Hematopoietic multipotent progenitor cell (in vitro differentiated cells): ENCODE measurements at places on chromosomes 13 and 19.

DNA sequence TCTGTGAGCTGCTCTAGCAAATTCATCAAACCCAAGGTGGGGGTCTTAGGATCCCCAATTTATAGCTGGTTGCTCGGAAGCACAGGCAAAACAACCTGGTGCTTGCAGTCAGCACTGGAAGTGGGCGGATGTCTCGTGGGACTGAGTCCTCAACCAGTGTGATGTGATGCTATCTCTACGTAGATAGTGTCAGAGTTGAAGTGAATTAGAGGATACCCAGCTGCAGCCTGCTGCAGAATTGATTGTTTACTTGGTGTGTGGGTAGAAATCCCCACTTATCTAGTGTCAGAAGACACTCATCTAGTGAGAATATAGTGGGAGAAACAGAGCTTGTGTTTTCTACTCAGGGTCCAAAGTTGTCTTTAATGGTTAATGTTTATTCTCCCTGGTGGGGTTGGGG, 63.3 kb downstream of the CBY2 start:
- DNase-seq, result no peak

GRCh38 chr13:44540761-44541434, 35.2 kb downstream of the TSC22D1 start:
- DNase-seq, result no peak

DNA sequence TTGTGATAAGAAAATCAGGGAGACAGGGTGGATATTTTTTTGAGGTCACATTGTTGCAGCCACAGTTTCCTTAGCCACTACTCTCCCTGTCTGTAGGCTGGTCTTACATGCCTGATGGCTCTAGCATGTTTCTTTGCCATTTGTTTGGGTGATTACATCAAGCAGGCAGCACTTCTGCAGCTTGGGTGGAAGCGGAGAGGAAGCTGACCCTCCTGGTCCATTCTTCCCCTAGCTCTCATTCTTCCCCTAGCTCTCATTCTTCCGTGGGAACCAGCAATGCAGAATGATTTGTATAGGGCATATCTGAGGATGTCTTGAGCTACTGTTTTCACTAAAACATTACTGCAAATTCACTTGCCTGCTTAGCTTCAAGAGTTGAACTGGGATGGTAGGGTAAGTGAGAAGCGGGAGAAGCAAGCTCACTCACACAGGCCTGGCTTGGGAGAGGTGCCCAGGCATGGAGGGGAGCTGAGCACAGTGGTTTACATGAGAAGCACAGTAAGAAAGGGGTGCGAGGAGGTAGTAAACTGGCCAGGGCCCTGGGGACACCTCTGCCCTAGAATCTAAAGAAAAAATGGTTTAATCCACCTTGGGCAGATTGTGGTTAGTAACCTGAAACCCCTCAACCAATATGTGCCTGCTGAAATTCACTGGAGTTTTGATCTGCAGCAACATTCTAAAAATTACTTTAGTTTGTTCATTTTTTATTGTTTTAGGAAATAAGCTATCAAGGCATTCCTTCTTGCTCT, 538.9 kb downstream of the RFC3 start:
- DNase-seq, result no peak

DNA sequence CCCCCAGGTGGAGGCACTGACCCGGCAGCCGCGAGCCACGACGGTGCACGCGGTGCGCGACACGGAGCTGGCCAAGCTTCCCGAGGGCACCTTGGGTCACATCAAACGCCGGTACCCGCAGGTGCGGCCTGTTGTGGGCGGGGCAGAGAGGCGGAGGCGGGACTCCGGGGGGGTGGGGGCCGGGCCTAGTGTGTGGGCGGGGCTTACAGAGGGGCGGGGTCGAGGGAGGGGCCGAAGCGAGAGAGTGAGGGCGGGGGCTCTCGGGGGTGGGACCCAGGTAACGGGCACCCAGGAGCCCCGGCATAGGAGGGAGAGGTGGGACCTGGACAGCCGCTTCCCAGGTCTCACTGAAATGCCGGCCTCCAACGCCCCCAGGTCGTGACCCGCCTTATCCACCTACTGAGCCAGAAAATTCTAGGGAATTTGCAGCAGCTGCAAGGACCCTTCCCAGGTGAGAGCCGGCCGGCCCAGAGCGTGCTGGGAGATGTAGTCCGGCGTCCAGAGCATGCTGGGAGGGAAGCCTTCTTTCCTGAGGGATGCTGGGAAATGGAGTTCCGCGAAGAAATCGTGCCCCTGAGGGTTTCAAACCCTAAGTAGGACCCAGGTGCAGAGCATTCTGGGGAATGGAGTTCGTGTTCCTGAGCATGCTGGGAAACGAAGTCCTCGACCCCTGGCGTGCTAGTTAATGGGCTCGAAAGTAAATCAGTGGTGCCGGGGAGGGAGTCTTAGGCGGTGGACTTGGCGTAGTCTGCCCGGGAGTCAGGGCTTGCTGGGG, 15.7 kb downstream of the PNPLA6 start:
- no peak for DNase-seq

DNA sequence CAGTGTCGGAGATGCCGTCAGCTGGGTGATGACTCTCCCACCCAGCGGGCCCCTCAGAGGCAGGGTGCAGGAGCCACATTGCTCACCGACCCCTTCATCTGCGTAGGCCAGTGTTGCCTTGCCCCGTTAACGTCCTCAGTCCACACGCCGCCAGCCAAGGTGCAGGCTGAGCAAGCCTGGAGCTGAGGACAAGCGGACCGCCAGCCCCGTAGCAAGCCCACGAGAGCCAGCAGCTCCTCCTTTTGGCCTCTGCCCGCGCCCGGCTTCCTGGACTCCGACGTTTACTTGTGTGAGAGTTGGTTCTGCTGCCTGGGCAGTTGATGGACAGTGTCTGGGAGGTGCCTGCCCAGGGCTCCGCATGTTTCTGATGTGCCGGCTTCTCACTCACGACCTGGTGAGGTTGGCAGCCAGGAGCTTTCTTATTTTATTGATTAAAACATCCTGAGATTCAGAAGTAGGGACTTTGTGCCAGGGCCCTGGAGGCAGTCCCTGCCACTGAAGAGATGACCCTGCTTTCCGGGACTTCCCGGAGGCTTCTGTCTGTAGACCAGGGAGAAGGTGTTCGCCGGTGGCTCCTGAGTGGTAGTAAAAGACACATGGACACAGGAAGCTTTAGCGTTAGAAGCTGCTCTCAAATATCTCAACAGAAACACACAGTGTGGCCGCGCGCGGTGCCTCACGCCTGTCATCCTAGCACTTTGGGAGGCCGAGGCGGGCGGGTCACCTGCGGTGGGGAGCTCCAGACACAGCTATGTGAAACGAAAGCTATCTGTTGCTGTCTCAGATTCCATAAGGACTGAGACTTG, 5.8 kb downstream of the DAZAP1 start:
- no peak for DNase-seq

GRCh38 chr19:23470873-23471545, 75.7 kb upstream of the ZNF91 start:
- no peak for DNase-seq

- no peak for DNase-seq
Observed at GRCh38 chr13:73901324-73902068, 232.7 kb downstream of the KLF12 start.

- no peak for DNase-seq
Observed at GRCh38 chr19:7383284-7383683, 34.5 kb downstream of the ARHGEF18 start.

DNA sequence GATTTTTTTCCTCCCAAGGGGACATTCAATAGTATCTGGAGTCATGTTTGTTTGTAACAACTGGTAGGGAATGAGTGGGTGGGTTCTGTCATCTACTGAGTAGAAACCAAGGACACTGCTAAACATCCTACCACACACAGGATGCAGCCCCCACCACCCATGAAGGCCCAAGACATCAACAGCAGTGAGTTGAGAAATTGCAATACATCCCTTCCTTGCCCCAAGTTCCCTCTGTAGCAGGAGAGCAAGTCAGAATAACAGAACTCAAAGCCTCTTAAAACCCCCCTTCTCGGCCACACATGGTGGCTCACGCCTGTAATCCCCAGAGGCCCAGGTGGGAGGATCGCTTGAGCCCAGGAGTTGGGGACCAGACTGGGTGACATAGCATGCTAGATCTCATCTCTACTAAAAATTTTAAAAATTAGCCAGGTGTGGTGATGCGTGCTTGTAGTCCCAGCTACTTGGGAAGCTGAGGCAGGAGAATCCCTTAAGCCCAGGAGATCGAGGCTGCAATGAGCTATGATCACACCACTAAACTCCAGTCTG, 2.4 kb upstream of the CYP2F1 start:
- no peak for DNase-seq

DNA sequence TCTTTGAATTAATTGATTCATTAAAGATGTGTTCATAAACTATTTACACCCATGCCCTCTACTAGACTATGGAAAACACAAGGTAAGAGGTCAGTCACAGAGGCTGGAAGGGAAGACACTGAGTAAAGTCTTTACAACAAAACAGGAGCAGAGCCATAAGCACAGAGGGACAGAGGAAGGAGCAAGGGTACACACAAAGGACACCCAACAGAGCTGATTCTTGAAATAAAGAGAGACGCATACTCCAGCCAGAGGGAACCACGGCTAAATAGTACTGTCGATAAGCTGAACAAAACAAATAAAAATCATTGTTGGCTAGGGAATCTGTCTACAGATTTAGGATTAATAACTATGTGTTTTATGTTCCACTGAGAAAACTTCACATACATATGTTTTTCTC, 289.2 kb downstream of the EFNB2 start:
- no peak for DNase-seq
